ENCODE measurements at places on chromosomes 1 and 21. TPM values are rescaled to one million over a fixed set of nuclear protein-coding genes. Genes with fewer than 3 reads are reported as not detected.

DNA sequence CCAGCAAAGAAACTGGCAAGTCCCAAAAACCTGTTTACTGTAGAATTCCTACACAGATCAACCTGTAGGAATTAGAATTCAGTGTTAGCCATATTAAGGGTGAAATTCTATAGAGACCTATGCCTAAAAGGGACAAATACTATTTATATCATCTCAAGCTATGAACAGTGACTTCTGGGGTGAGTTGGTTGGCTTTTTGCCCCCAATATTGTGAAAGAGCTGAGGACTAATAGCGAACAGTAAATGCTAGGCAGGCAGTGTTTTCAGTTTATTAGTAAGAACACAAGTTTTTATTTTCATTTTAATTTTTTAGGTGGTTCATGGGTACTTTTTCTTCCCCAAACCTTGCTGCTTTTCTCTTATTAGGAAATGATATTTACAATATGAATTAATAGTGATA, 15.3 kb downstream of the SLC16A4 start:
- no peak for DNase-seq

DNA sequence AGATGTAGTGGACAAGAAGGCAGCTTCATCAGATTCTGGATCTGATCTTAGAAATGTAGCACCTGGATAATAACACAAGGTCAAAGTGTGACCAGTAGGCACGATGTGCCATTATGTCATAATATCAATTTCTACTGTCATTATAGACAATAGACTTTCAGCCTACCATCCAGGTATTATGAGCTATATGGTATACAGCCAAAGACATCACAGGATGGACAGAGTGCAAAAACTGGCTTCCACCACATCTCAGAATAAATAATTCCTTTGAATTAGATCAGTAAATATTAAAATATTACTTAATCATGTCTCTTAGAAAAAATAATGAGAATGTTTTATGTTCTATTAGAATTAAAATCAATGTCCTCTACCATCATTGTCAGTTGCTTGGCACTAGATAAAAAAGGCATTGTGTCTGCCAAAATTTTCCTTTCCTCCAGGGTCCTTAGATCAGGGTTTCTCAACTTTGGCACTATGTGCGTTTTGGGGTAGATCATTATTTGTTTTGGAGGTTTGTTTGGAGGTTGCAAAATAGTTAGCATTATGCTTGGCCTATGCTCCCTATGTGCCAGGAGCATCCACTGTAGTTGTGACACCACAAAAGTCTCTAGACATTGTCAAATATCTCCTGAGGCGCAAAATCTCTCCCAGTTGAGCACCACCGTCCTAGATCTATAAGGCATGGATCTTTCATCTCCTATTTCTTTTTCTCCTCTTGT, 86.7 kb upstream of the NRIP1 start:
- no peak for DNase-seq

DNA sequence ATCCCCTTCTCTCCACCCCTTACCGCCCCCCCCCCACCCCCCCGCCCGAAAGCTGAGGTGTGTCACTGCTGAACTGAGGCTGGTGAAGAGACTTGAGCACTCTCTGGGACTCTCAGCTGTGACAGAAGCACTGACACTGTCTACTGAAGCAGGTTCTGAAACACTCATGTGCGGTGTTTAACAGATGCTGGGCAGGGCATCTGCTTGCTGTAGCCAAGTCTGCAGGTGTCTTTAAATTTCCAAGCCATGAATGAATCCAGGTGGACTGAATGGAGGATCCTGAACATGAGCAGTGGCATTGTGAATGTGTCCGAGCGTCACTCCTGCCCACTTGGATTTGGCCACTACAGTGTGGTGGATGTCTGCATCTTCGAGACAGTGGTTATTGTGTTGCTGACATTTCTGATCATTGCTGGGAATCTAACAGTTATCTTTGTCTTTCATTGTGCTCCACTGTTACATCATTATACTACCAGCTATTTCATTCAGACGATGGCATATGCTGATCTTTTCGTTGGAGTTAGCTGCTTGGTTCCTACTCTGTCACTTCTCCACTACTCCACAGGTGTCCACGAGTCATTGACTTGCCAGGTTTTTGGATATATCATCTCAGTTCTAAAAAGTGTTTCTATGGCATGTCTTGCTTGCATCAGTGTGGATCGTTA, at the start of gene GPR52:
TSS of gene GPR52 (plus strand) at position 99 of the 665 bp plus-strand sequence. CDS start at position 247, 148 bp downstream.
- no peak for DNase-seq

Gene INAVA
- not detected for total RNA-seq

DNA sequence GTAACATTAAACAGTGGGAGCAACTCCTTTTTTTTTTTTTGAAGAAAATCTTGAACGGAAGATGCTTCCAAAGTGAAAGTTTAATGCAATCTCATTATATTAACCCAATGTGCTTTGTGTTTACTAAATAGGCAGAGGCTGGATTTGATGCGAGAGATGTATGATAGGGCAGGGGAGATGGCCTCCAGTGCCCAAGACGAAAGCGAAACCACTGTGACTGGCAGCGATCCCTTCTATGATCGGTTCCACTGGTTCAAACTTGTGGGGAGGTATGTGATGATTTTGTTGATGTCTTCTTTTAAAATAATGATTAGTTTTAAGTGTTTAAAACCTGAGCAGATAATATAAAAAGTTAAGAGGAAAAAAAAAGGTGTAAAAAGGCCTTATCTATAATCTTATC, 74.2 kb upstream of the PGD start:
- DNase-seq = no peak

All from pulmonary artery endothelial cell (primary cell).